Stimulated activated CD4-positive, alpha-beta T cell treated with anti-CD3 and anti-CD28 coated beads, Interleukin-12 subunit alpha, Interleukin-12 subunit beta, amount 100 ng/mL, for 24 hours (primary cell): ENCODE measurements at places on chromosomes 16 and 17.

DNA sequence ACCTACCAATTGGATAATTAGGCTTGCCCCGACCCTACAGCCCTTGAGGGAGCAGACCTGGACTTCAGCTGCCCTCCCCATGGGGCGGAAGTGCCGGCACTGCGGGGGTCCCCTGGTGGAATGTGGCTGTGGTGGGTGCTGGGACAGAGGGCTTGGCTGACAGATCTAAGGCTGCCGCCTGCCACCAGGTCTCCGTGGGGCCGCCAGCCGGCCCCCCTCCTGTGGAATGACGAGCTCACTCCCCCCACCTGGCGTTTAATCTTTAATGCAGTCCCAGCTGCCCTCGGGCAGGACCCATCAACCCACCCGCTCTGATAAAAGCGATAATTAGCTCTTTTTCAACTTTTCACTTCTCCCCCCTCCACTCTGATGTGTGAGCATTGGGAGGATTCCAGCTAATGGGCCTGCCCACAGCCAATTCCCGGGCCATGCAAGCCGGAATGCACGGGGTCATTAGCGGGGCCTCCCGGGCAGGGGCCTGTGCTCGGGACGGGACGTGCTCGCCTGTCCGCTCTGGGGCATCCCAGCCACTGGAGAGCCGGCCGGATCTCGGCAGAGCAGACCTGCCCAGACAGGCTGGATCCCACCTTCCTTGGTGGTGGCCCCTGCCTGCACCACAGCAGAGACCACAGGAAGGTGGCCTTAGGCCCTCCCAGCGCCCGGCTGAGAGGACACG lies 28.3 kb upstream of the GOSR2 start:
- no peak for DNase-seq

GRCh38 chr16:5865236-5865635 lies 767.6 kb upstream of the EEF2KMT start:
- DNase-seq = no peak

GRCh38 chr17:11921296-11921695 lies 76.0 kb downstream of the ZNF18 start:
- DNase-seq = no peak

DNA sequence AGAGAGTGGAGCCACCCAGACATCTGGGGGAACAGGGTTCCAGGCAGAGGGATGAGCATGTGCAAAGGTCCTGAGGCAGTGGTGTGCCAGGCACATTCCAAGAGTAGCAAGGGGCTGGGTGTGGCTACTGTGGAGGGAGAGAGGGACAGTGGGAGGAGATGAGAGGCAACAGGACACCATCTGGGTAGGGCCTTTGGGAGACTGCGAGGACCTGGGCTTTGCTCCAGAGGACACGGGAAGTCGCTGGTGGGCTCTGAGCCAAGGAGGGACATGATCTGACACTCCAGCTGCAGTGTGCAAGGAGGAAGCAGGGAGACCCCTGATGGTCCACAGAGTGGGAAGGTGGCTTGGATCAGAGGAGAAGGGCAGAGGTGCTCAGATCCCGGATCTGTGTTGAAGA lies 56.7 kb upstream of the MED9 start:
- DNase-seq = no peak

- DNase-seq = peak; percentile 47
These were observed at the start of gene COPZ2 for GRCh38 chr17:48037036-48037837. Gene COPZ2 (minus strand): TSS chr17:48037797. CDS start chr17:48037777, 20 bp downstream.

DNA sequence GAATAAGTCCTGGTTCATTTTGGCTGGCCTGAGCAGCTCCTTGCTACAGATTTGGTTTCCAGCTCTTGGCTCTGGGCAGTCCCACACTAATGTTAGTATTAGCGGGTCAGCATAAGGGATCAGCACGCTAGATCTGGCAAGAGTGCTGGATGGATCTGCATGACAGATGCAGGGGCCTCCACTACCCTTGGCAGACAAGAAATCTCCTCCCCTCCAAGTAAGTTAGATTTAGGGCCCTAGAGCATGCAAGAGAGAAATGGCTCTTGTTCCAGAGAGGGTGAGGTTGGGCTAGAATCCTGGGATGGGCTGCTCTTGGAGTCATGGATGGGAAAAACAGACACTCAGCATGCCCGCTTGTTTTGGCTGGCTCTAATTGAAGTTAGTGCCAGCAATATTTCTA lies 414.3 kb downstream of the RBFOX1 start:
- no peak for DNase-seq

DNA sequence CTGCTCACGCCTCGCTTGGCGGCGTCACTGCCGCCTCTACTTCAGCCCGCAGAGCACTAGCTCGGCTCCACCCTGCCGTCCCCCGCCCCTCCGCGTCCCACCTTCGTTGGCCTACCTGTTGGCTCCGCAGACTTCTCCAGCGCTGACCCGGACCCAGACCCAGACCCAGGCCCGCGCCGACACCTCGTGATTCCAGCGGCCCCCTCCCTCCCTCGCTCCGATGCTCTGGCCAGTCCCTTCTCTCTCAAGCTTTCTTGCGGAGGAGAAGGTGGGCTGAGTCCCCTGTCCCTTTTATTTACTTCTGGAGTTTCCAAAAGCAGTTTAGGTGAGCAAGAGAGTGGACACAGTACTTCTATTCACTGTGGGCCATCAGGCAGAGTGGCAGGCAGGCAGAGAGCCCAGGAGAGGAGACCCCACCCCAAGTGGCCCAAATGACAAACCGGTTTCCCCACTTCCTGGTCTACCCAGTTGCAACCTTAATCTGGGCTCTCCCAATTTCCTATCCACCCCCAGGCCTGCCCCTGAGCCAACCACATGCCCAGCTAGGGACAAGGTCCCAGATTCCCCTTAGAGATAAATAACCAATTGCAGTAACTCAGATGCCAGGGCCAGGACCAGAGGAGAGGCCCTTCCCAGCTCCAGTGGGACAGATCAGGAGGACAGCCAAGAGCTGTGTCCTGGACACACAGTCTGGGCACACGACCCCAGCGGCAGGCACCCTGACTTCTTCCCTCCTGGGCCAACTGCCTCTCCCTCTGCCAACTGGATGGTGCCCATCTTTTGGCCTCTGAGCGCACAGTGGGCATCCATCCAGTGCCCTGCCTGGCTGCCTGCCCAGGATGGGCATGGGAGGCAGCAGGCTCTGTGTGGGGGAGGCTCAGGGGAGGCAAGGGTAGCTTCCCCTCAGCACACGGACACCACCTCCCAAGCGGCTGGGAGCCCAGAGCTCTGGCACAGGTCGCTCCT lies 1.2 kb upstream of the SRCIN1 start:
- DNase-seq = no peak

DNA sequence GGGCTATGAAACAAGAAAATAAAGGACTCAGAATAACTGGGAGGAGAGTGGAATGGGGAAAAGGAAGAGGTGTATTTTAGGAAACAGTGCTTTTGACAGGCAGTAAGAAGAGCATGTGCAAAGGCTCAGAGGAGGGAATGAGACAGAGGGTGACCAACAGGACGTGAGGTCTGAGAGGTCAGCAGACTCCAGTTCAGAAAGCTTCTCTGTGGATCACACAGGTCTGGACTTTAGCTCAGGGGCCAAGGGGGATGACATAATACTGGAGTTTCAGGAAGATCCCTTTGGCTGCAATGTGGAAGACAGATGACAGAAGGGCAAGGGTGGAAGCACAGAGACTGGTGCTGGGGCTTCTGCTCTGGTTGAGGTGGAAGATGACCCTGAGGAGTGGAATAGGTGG lies 489.9 kb upstream of the CDH5 start:
- DNase-seq = no peak

DNA sequence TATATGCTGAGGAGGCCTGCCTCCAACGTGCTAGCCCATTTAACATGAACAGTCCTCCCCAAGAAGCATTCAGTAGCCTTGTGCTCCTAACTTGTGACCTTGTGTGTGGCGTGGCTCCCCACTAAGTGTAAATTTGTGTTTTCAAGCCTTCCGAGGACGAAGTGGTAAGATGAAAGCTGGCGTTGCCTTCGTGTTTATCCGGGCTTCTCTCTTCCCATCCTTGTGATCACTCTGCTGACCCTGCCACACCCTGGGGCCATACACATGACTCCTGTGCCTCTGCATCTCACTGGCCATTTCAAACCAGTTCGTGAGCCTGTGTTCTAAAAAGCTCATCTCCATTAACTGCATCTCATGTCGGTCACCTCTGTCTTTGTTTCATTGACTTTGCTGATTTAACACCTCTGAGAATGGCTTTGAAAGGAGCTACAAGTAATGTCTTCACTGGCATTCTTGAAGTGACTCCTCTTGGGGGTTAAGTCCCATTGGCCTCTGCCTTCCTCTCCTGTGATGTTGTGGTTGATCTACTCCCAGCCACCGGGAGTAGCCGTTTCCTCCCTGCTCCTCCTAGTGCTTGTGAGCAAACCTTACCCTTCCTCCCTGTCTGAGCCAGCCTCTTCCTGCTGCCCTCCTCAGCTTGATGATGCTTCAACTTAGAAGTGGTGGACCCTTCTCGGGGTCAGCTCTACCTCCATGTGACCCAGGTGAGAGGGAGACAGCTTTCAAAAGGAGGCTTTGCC lies 27.4 kb upstream of the NAGLU start:
- DNase-seq = no peak

- no peak for DNase-seq
These were observed 33.3 kb downstream of the RHBDL3 start for GRCh38 chr17:32298721-32299579.

DNA sequence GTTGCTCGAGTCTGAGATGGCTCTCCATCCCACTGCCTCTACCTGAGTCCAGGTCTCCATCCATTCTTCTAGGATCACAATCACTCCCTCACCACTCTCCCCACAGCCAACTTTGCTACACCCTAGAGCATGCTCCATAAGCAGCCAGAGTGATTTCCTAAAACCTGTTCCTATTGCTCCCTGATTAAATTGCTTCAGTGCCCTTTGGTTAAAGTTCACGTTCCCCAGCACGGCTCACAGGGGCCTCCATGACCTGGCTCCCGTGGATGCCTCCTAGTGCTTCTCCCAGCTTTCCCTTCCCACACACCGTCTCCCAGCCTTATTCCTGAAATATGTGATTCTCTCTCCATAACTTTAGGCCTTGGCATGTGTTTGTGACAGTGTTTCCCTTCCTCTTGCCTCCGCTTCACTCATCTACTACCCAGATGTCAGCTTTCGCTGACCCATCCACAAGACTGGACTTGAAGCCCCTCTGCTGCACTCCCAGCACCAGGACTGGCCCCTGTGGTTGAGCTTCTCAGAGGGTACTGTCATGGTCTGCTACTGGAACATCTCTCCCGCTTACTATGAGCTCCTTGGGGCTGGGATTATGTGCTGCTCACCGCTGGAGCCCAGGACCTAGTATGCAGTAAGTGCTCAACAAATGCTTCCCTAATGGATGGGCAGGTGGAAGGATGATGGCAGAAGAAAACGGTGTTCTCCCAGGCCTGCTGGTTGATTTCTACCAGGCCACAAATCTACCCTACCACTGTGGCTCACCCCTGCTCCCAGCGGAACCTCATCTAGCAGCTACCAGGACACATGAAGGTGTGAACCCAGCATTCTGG lies 17.9 kb downstream of the MYO18A start:
- no peak for DNase-seq

- DNase-seq = no peak
These were observed 25.8 kb downstream of the LITAF start for GRCh38 chr16:11560701-11561453.

- DNase-seq = no peak
These were observed 127.5 kb downstream of the BRIP1 start for GRCh38 chr17:61735807-61736206.

- no peak for DNase-seq
These were observed 2.5 kb upstream of the IGSF6 start for GRCh38 chr16:21654881-21655280.

DNA sequence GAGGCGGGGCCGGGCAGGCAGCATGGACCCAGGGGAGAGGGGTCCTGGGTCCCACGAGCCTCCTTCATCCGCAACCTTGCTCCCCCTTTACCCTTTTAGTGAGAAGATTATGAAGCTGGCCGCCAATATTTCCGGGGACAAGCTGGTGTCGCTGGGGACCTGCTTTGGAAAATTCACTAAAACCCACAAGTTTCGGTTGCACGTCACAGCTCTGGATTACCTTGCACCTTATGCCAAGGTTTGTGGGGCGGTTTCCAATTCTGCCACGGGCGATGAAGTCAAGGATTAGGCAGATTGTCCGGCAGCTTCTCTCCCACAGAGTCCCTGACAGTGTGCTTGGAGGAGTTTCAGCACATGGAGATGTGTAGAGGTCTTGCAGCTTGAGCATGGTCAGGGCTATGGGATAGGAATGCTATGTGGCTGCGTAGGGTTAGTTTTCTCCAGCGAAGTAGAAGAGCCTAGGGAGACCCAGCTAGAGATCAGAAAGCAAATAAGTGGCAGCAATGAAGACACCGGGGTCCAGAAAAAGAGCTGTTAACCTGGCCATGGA lies 598 bp downstream of the NIP7 start:
- DNase-seq = peak; percentile 33

DNA sequence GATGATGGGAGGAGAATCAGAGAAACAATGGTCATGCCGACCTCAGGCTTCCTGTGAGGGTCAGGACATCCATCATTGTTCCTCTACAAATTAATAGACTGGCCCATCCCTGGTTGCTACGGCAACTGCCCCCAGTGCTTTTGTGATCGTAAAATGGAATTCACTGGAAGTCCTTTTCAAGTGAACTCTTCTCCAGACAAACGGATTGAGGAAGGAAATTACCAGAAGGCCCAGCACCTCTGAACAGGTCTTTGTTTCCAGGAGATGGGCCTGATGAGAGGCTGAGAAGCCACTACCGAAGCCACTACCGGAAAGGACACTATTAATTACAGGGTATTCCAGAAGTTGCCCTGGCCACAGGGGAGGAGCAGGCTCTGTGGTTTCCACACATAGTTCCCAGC lies 126.0 kb downstream of the MGAT5B start:
- no peak for DNase-seq

- no peak for DNase-seq
These were observed 72.5 kb upstream of the ALOX12 start for GRCh38 chr17:6923385-6923784.

GRCh38 chr16:57778658-57779057 lies 23.6 kb downstream of the KIFC3 start:
- DNase-seq = no peak

DNA sequence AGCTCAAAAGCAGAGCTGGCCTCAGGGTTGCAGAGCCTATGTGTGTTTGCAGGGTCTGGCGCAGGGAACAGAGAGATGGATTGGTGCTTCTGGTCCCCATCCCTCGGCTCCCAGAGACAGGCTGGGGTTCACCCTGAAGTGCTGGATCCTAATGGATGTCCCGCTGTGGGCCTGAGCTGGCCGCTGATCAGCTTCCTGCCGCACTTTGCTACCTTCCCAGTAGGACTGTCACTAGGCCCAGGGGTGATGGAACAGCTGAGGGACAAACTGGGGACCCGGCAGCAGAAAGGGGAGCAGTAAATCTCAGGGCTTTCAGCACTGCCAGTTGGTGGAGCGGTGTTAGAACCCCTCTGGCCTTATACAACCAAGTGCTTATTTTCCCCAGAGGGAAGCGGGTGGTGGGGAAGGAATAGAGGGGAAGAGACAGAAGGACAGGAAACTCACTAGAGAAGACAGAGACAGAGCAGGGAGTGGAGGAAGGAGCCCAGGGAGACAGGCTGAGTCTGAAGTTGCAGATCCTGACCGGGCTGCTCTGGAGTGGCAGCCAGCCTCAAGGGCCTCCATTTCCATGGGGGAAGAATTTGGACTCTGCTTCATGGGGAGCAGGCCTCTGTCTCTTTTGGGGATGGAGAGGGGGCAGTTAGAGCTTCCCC lies 78.6 kb downstream of the MRM1 start:
- DNase-seq = no peak
